HTR-8/SVneo (cell line): ENCODE measurements at places on chromosomes 2 and 18.

GRCh38 chr2:238492840-238493239 is 66.1 kb downstream of the ASB1 start:
- DNase-seq, result no peak

- DNase-seq, result no peak
Measured at GRCh38 chr2:30346471-30347169, 100.4 kb upstream of the LCLAT1 start.

DNA sequence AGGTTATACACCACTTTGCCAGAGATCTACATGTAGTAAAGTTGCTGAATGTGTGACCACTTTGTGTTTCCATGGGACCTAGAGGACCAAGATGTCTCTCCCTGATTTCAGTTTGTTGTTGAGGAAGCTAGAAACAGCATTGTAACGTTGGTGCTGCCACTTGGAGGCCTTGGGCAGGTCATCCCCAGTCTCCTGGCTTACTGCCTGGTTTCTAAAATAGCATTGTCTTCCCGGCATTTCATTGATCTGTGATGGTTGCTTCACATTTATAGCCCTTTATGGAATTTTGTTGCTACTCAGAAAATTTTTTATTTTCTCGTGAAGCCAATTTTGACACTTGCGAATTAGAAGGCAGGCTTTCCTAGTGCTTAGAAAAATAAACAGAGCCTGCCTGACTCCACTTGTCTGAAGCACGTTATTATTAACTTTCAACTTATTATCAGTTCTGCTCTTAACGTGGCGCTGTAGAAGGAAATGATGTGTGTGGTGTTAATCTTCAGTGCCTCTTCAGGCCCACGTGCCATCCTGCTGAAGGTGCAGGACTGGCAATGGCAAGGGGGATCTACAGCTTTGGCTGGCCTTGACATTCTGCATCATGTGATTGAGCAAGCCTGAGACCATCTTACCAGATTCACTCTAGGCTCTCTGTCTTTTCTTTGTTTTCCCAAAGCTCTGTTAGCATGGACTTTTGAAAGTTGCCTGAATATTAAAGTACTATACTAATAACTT is 59.9 kb downstream of the INPP4A start:
- DNase-seq, result no peak

GRCh38 chr2:197986977-197987376 is 182.6 kb downstream of the PLCL1 start:
- no peak for DNase-seq

DNA sequence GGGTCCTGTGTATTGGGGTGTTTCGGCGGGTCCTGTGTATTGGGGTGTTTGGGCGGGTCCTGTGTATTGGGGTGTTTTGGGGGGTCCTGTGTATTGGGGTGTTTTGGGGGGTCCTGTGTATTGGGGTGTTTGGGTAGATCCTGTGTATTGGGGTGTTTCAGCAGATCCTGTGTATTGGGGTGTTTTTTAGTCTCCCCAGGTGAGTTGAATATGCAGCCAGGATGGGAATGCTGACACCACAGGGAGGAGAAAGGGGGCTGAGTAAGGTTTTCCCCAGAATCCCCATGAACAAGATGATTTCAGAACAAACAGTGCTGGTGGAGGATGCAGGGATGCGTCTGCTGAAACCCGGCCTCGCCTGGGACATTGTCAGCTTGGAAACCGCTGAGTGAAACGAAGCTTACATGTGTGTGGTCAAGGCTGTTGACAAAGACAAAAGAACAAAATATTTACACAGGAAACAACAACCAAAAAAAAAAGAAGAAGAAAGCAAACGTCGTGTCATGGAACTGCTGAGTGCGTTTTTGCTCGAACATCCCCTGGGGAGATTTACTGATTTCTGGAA is 88.5 kb upstream of the ODC1 start:
- no peak for DNase-seq
